Calu3 (cell line): ENCODE measurements at places on chromosomes 4 and X. TPM values are rescaled to one million over a fixed set of nuclear protein-coding genes. Genes with fewer than 3 reads are reported as not detected.

DNA sequence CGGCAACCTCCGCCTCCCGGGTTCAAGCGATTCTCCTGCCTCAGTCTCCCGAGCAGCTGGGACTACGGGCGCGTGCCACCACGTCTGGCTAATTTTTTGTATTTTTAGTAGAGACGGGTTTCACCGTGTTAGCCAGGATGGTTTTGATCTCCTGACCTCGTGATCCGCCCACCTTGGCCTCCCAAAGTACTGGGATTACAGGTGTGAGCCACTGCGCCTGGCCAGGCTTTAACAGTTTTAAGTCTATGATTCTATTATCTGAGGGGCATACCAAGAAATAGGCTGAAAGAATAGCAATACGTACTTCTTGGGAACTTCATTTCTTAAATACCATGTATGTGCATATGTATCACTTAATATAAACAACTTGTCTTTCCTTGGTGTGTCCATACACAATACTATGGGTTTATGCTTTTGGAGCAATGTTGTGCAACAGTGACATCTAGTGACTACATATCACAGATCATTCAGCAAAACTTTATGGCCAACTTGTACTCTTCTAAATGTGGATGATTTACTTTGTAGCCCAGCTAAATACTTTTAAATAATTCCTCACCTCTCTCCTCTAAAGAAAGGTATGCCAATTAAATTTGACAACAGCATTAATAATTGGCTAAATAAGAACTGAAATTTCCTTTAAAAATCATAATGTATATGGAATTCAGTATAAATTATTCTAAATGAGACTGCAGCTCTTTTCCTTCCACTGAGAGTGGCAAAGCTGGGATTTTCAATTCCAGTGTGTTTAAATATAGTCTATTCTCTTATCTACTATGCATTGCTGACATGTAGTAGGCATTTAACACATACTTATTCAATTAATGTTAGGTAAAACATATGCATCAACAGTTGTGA lies 10.4 kb downstream of the SLC9B1 start:
- peak; percentile 25 for DNase-seq

DNA sequence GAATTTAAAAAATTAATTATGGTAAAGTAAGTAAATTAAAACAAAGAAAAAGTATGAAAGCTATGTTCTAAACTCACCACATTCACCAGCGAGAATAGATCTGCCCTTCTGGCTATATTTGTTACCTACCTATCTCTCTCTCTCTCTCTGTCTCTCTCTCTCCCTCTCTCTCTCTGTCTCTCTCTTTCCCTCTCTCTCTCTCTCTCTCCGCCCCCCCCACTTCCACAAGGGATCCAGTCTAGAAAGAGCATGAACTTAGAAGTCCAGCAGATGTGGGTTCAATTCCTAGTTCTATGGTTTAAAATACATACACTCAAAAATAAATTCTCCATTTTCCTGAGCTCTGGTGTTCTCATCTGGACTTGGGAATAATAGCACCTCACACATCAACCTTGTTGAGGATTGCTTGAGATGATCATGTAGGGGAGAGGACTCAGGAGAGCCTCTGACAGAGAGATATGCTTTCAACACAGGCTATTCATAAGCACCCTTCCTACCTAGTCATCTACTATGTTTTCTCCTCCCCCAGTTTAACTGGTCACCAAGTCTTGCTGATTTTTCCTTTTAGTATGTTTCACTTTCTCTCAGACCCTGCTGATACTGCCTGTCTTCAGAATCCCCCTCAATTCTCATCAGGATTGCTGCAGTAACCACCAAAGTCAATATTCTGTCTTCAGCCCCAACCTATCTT lies 64.7 kb downstream of the SLC7A11 start:
- DNase-seq = no peak

- peak; percentile 53 for DNase-seq
These were observed 58.6 kb downstream of the DDX60L start for GRCh38 chr4:168421671-168422070.

Gene ZCCHC18
- 0.52 and 0.61 TPM in 2 replicates for total RNA-seq

Gene GASK1B
- total RNA-seq = 1.4 and 2.3 TPM in 2 replicates
